T-helper 2 cell treated with Interferon-gamma antibody and Interleukin-4, amounts not matched to agents 5 μg/mL and 100 μg/mL, for 36 hours (primary cell): ENCODE measurements at places on chromosomes 13 and 19.

DNA sequence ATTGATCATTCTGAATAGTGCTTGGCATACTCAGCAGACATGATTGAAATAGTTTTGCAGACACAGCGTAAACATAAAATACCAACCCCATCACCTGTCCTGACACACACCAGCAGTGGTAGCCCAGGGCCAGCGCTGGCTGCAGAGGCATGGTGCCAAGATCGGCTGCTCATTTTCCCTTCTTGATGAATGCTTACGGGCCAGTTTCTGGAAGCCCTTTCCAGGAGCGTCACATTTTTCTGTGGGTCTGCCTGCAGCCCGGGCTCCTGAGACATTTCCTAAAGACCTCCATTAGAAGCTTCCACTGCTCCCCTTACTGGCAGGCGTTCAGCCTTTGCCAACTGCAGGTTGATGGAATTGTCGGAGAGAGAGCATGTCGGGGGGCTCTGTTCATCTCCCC lies 48.6 kb downstream of the CHST8 start:
- DNase-seq: no peak

- DNase-seq: no peak
These were observed 15.5 kb downstream of the HDGFL2 start for GRCh38 chr19:4487572-4487971.

GRCh38 chr13:105089858-105090643 lies 1445.4 kb downstream of the EFNB2 start:
- no peak for DNase-seq

DNA sequence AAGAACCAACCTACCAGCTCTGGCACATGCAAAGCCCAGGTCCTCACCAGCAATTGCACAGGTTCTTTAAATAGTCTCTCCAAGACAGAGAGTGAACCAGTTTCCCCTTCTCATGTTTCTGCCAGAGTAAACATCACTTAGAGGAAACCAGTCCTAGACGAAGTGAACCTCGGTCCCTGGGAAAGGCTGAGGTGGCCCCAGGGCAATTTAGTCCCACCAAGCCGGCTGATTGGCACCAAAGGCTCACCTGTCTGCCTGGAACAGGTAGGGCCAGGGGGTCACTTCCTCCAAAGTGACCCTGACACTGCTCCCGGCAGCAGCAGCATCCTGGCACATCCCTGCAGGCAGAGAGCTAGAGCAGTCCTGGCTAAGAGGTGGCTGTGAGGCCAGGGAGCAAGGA lies 122.9 kb upstream of the ZNF507 start:
- DNase-seq: no peak

DNA sequence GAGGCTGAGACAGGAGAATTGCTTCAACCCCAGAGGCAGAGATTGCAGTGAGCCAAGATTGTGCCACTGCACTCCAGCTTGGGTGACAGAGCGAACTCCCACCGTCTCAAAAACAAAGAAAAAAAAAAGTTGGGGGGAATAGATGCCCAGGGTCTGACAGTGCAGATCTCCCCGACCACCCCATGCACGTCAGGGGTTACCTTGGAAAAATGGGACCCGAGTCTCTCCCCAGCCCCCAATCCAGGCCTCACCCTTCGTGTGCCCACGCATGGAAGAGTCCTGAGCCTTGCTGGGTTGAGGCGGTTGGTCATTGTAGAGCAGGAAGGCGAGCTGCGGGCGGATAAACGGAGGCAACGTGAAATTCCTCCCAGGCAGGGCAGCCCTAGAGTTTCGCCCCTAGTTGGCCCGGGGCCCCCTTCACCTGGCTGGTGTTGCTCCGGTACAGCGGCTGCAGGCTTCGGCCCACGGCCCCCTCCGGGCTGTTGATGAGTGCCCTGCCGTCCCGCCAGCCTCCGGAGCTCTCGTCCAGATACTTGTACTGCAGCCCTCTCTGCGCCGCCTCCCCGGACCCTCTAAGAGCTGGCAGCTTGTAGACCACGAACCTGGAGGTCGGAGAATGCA lies 588 bp downstream of the DNASE2 start:
- no peak for DNase-seq

DNA sequence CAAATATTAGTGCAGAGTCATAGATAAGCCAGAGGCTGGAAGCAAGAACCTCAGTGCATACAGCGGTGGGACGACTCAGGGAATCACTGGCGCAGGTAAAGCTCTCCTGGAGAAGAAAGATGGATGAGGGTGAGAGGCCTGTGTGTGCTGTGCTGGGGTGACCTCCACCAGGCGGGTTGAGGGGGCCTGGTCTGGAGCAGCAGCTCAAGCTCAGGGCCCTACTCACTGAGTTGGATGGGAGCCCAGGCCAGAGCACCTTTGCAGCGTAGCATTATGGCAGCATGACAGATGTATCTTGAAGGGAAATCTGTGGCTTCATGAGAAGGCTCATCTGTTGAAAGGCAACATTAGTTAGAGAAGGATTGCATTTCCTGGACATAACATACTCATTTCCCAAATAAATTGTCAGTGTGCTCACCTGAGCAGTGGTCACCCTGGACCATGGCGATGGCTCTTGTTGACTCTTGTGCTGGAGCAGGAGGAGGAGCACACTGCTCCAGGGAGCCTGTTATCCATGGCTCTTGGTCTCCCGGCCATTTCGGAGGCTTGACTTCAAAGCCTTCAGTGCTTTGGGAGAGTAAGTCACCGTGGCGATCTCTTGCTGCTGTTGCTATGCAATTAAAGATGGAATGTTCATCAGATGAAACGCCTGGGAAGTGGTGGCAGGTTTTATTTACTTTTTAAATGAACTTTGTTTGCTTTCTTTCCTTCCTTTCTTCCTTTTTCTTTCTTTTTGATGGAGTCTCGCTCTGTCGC lies 25.0 kb downstream of the HNRNPM start:
- no peak for DNase-seq
